ENCODE measurements at places on chromosomes 2 and 18. TPM values are rescaled to one million over a fixed set of nuclear protein-coding genes. Genes with fewer than 3 reads are reported as not detected.

Gene DPYSL5
- 0.35 TPM for total RNA-seq

- peaks cover 10% of the 10 kb centered on the region for H3K4me1 ChIP-seq
- DNase-seq = no peak
- H3K4me3 ChIP-seq = no peak overlapping the region
- H3K36me3 ChIP-seq = no peaks in the 10 kb centered on the region
- no peak overlapping the region for H3K27ac ChIP-seq
These were observed 5.2 kb downstream of the MYO1B start for GRCh38 chr2:191250400-191250799.

- no peak for DNase-seq
- H3K36me3 ChIP-seq = no peaks in the 10 kb centered on the region
- H3K27ac ChIP-seq = no peak overlapping the region
These were observed 155.3 kb downstream of the RTP5 start for GRCh38 chr2:242024751-242025355.

DNA sequence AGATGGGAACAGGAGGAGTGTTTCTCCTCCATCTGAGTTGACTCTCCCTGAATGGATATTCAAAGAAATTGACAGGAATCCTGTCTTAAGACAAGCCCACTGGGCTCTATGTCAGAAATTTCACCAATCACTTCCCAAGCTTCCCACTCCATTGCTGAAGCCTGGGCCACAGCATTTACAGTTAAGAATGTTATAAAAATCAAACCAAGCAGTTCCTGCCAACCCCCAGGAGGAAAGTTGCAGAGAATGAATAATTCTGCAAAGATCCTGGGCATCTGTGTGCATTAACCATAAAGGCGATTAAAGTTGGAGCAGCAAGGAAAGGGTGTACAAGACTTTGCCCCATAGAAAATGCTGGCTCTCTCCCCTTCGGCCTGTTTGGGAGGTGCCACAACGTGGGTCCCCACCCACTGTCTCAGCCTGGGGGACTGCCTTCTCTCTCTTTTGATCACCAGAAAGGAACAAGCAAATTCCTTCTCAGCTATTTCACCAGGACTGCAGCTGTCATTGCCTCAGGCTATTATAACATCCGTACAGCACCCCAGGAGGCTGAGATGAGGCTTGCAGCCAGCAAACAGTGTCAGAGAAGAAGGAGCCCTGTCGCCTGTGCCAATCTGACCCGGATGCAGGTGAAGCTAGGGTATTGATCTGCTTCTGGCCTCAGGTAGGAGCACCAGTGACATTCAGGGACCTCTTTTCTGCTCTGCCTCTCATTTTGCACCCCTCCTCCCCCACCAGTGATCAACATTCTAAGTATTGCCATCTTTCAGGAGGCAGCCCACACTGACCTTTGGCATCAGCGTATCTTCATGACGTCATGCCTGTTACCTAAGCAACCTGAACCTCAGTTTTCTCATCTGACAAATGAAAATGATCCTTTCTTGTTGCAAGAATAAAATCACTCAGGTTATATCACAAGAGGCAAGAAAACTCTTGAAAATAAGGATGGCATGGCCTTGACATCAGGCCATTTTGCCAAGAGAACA is 219.0 kb downstream of the SH3BP4 start:
- no peak for DNase-seq
- no peaks in the 10 kb centered on the region for H3K27me3 ChIP-seq
- no peaks in the 10 kb centered on the region for H3K36me3 ChIP-seq
- H3K27ac ChIP-seq = no peak overlapping the region
- H3K4me1 ChIP-seq = no peaks in the 10 kb centered on the region

DNA sequence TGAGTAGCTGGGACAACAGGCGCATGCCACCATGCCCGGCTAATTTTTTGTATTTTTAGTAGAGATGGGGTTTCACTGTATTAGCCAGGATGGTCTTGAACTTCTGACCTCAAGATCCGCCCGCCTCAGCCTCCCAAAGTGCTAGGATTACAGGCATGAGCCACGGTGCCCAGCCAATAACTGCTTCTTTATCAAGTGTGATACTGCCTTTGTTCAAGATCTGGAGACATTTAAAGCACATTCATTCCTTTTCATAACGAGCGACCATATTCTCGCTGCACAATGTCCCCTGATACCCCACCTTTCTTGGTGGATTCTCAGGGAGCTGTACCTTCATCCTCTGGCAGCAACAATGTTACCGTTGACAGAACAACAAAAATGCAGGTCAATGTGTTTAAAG is 75.4 kb downstream of the PIEZO2 start:
- no peaks in the 10 kb centered on the region for H3K4me1 ChIP-seq
- H3K36me3 ChIP-seq = no peaks in the 10 kb centered on the region
- H3K27ac ChIP-seq = no peak overlapping the region
- no peaks in the 10 kb centered on the region for H3K27me3 ChIP-seq

Gene TSPYL6
- 0.24 TPM for total RNA-seq

DNA sequence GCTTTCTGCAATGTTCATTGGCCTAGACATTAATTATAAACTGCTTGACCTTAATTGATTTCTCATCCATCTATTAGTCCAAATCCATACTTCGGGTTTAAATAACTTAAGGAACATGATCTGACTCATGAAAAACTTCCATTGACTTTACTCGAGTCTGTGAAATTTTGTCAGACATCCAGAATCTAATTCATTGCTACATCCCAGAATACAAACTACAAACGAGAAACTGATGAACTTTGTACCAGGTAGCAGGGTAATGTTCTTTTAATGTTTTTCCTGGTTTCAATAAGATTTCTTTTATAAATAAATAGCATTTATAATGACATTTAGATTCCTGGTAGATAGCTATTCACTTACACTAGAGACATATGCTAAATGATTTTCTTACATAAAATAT is 36.0 kb upstream of the IKZF2 start:
- no peaks in the 10 kb centered on the region for H3K27me3 ChIP-seq
- no peak overlapping the region for H3K4me3 ChIP-seq
- no peaks in the 10 kb centered on the region for H3K4me1 ChIP-seq
- no peak for DNase-seq
- H3K36me3 ChIP-seq = no peaks in the 10 kb centered on the region
- H3K27ac ChIP-seq = no peak overlapping the region

Gene LYG1
- total RNA-seq = 3.1 TPM

DNA sequence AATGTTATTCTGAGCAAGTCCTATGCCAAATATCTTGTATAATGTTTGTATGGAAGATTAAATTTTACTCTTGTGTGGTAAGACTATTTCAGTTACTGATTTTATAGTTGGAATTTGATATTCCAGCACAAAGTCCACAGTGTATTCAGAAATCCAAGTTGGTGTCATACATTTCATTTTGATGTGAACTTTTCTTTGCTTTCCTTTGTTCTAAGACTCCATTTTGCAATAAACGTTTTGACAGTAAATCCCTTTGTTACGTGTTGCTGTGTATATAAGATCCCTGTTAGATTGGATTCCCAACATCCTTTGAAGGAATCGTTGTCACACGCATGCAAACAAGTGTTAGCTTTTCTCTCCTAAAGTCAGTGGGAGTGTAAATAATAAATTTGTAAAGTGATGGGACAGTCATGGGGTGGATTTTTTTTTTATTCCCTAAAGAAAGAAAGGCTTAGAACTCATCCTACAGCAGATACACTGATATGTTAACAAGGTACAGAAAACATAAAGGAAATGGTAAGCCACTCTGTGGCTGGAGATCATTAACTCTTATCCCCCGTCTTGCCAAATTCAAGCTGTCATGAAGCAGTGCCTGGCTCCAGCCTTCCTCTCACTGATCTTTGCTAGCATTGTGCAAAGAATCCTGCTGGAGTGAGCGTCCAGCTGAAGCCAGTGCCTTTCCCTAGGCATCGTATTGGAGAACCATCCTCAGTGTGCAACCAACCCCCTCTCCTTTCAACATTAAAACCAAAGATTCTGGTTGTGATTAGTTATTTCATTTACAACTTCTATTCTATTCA is 127.6 kb upstream of the CDCA7 start:
- H3K4me1 ChIP-seq = no peaks in the 10 kb centered on the region
- no peak overlapping the region for H3K4me3 ChIP-seq
- no peaks in the 10 kb centered on the region for H3K27me3 ChIP-seq
- no peak for DNase-seq
- no peaks in the 10 kb centered on the region for H3K36me3 ChIP-seq

Gene SMPD4
- 43.5 TPM for total RNA-seq

DNA sequence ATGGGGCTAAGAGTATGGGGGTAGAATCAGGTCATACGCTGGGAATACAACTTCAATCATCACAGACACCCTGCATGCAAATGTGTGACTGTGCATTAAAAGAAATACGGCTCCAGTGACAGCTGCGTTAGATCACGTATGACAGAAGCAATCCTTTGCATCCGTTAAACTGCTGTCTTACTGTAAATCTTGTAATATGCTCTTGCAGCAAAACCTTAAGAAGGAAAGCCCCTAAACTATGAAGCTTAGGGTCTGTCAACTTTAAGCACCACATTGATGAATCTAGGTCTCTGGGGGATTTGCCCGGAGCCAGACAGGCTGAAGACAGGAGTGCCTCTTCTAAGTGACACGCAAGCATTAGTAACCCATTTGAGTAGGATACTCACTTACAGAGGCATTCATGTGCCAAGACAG is 84.7 kb upstream of the EML6 start:
- peaks cover 22% of the 10 kb centered on the region for H3K4me1 ChIP-seq
- no peaks in the 10 kb centered on the region for H3K36me3 ChIP-seq
- no peak overlapping the region for H3K27ac ChIP-seq

GRCh38 chr2:8053216-8053615 is 628.6 kb upstream of the ID2 start:
- H3K27me3 ChIP-seq = no peaks in the 10 kb centered on the region
- H3K4me1 ChIP-seq = peaks cover 4% of the 10 kb centered on the region
- no peak overlapping the region for H3K27ac ChIP-seq
- no peak overlapping the region for H3K4me3 ChIP-seq

GRCh38 chr2:60247471-60247870 is 306.0 kb downstream of the BCL11A start:
- H3K4me1 ChIP-seq = no peaks in the 10 kb centered on the region
- H3K36me3 ChIP-seq = no peaks in the 10 kb centered on the region
- no peak overlapping the region for H3K4me3 ChIP-seq
- no peak for DNase-seq
- no peak overlapping the region for H3K27ac ChIP-seq
- H3K27me3 ChIP-seq = no peaks in the 10 kb centered on the region

DNA sequence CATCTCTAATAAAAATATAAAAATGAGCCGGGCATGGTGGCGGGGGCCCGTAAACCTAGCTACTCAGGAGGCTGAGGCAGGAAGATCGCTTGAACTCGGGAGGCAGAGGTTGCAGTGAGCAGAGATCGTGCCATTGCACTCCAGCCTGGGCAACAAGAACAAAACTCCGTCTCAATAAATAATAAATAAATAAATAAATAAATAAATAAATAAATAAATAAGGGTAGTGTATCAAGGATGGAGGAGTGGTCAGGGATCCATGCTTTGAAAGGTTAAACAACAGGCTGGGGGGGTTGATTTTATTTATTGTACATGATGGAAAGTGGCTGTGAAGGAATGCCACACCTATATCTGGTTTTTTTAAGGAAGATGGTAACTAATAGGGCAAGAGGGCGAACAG is 63.2 kb downstream of the AP1S3 start:
- no peak overlapping the region for H3K4me3 ChIP-seq
- no peaks in the 10 kb centered on the region for H3K36me3 ChIP-seq
- H3K4me1 ChIP-seq = no peaks in the 10 kb centered on the region
- H3K27ac ChIP-seq = no peak overlapping the region
- DNase-seq = no peak

Gene KIAA2012
- total RNA-seq = not detected

DNA sequence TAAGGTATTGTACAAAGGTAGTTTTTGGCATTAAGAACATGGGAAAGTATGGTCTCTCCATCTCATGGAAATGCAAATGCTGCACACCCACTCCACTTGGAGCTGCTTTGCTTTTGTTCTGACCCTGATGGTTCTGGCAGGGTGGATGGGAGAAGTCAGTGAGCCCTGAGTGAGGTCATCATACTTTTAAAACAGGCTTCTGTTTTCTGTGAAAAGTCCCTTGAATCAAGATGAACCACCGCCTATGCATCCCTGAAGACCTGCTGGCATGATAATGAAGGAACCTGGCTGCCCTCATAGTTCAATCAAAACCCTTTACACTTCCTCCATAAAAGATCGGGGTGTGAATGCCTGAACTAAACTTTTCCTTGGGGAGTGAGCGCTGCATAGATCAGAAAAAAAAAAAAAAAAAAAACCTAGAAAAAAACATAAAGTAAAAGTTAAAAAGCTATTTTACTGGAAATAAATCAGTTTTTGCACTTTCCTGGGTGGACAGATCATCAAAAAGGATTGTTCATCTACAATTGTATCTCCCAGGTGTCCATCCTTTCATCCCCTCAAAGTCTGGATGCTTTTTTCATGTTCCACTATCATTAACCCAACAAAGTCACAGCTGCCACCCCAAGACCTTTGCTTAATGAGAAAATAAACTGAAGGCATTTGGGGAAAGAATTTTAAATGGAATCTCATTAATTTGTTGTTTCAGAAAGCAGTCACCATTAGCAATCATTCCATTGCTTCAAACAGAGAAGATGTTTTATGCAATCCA is 728.1 kb upstream of the DDX18 start:
- H3K27ac ChIP-seq = no peak overlapping the region
- H3K4me3 ChIP-seq = no peak overlapping the region
- H3K4me1 ChIP-seq = no peaks in the 10 kb centered on the region
- no peak for DNase-seq
- no peaks in the 10 kb centered on the region for H3K36me3 ChIP-seq

- DNase-seq = no peak
- H3K27me3 ChIP-seq = no peaks in the 10 kb centered on the region
- H3K27ac ChIP-seq = no peak overlapping the region
- no peak overlapping the region for H3K4me3 ChIP-seq
- H3K36me3 ChIP-seq = no peaks in the 10 kb centered on the region
- H3K4me1 ChIP-seq = no peaks in the 10 kb centered on the region
These were observed 43.5 kb downstream of the CWC22 start for GRCh38 chr2:179963626-179964025.

GRCh38 chr2:201100497-201100896 is 15.5 kb upstream of the CFLAR start:
- H3K4me1 ChIP-seq = no peaks in the 10 kb centered on the region
- H3K27ac ChIP-seq = no peak overlapping the region
- H3K36me3 ChIP-seq = no peaks in the 10 kb centered on the region
- H3K4me3 ChIP-seq = no peak overlapping the region

DNA sequence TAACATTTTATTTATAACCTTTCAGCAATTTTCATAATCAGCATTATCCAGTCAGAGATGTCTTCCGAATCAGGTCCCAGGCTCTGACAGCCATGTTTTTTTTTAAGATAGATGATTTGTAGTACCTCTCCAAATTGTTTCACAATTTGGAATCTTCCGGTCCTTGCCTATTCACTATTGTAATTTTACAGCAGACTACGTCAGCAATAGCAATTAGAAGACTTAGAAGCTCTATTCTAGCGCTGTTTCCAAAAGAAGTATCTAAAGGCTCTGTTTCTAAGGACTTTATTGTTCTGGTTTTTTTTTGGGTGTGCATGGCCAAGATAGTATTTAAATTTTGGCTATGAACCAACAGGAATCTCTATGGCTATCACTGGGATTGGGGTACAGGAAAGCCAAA is 94.6 kb upstream of the PELI1 start:
- H3K4me3 ChIP-seq = no peak overlapping the region
- no peak overlapping the region for H3K27ac ChIP-seq
- H3K27me3 ChIP-seq = no peaks in the 10 kb centered on the region
- no peaks in the 10 kb centered on the region for H3K36me3 ChIP-seq
- DNase-seq = no peak
- no peaks in the 10 kb centered on the region for H3K4me1 ChIP-seq

- H3K36me3 ChIP-seq = no peaks in the 10 kb centered on the region
- no peak overlapping the region for H3K4me3 ChIP-seq
- no peak overlapping the region for H3K27ac ChIP-seq
- DNase-seq = no peak
These were observed 242.6 kb downstream of the IKZF2 start for GRCh38 chr2:212908682-212909435.

GRCh38 chr2:27006602-27007415 is 26.0 kb upstream of the TMEM214 start:
- H3K27ac ChIP-seq = peak overlapping the region; percentile 9
- no peaks in the 10 kb centered on the region for H3K36me3 ChIP-seq
- no peak for DNase-seq
- peaks cover 16% of the 10 kb centered on the region for H3K4me1 ChIP-seq
- no peaks in the 10 kb centered on the region for H3K27me3 ChIP-seq
- no peak overlapping the region for H3K4me3 ChIP-seq

Data from ovary (tissue), 10 donors.